ENCODE measurements at places on chromosomes 4 and X.
A peak's percentile ranks its signal among the peaks of the same experiment; 100 is the strongest.

- DNase-seq = no peak
These were observed 789.5 kb downstream of the TECRL start for GRCh38 chr4:63619771-63620170.

GRCh38 chrX:4588466-4588865, 875.0 kb upstream of the PRKX start:
- no peak for DNase-seq

DNA sequence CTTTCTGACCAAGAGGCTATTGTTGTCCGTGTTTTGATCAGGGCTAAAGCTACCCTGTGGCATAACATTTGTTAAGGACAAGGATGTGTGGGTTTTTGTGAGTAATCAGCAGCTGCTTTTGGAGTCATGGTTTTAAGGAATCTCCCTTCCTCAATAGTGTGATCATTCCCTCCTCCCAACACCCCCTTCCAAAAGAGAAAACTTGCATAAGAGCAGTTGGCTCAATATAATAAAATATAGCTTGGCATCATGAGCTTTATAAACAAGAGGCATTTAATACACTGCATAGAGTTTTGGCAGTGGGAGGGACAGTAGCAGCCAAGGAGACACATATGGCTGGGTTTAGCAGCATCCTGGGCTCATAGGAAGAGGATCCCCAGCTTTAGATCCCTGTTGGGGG, 84.7 kb downstream of the NHS start:
- DNase-seq = no peak

GRCh38 chr4:112402098-112402497, 104.9 kb downstream of the ALPK1 start:
- no peak for DNase-seq

DNA sequence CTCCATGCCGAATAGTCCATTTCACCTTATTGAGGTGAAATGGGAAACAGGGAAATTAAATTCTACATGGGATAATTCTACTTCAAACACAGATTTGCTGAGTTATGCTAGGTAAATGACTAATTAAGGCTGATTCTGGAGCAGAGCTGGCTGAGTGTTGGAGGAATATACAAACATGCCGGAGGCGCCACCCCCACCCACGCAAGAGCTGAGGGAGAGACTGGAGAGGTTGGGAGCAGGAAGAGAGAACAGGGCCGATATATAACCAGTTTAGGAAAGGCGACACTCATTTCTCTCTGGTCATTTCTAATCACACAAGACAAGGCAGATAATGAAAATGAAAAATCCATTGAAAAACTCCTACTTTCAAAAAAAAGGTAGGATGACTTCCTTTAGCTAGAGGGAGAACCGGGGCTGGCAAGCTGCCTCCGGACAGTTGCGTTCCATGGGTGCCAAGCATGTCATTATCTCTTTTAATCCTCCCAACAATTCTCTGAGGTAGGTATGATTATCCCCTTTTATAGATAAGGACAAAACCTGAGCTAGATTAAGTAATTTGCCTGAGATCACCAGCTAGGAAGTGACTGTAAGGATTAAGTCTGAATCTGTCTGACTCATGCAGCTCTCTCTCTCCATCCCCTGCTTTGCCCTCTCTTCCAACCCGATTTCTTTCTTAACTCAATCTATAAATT, 27.6 kb upstream of the CFAP299 start:
- DNase-seq = peak; percentile 36

DNA sequence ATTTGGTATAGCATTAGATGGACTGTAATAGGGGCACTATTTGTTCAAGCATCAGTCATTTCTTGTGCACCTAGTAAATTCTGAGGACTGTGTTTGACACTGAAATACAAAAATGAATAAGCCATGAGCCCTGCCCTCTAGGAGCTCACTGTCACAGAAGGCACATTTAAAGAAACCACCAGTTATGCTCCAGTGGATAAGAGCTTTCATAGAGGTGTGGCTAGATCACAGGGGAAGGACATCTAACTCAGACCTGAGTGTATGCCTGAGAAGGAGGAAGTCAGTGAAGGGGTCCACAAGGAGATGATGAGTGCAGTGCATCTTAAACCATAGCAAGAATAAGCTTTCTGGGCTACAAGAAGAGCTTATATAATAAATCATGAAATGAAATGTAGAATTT, 40.1 kb downstream of the BTC start:
- DNase-seq = no peak

DNA sequence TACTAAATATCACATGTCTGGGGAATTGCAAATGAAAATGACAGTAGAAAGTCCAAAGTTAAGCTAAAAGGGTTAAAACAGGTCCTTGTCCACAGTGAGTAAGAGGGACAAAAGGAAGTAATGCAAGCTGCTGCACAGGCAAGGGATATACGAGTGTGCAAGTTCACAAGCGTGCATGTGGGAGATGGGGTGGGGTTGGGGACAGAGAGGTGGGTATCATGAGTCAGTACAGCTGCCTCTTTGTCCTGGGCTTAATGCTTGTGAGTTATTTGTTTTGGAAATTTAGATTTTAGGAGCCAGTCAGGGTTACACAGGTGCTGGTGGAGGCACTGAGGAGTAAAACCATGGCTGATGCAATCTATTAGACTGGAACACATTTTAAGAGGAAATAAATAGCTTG, 3.3 kb upstream of the GPRASP2 start:
- no peak for DNase-seq

- DNase-seq = peak; percentile 12
These were observed 27.2 kb downstream of the HTR2C start for GRCh38 chrX:114611018-114611619.

DNA sequence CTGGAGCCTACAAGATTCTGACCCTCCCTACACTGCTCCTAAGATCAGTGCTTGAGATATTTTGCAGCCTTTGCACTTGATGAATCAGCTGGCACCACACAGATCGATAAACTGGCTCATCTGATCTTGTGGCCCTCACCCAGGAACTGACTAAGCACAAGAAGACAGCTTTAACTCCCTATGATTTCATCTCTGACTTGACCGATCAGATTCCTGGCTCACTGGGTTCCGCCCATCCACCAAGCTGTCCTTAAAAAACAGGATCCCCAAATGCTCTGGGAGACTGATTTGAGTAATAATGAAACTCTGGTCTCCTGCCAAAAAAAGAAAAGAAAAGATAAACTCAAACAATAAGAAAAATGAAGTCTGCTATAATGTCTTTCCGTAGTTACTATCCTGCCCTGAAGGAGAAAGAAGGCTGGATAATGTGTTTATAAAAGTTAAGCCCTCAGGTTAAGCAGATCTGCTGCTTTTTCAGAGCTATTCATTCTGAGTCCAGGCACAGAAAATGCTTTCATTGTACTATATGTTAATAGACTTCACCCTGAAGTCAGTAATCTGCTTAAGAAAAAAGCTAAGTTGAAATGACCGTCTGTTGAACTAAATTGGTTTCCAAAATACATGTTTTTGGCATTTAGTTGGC, 795.2 kb downstream of the TRIML1 start:
- no peak for DNase-seq

GRCh38 chr4:57320849-57321248, 210.7 kb upstream of the IGFBP7 start:
- no peak for DNase-seq

GRCh38 chr4:37243051-37243450, 1.5 kb upstream of the NWD2 start:
- DNase-seq = no peak

DNA sequence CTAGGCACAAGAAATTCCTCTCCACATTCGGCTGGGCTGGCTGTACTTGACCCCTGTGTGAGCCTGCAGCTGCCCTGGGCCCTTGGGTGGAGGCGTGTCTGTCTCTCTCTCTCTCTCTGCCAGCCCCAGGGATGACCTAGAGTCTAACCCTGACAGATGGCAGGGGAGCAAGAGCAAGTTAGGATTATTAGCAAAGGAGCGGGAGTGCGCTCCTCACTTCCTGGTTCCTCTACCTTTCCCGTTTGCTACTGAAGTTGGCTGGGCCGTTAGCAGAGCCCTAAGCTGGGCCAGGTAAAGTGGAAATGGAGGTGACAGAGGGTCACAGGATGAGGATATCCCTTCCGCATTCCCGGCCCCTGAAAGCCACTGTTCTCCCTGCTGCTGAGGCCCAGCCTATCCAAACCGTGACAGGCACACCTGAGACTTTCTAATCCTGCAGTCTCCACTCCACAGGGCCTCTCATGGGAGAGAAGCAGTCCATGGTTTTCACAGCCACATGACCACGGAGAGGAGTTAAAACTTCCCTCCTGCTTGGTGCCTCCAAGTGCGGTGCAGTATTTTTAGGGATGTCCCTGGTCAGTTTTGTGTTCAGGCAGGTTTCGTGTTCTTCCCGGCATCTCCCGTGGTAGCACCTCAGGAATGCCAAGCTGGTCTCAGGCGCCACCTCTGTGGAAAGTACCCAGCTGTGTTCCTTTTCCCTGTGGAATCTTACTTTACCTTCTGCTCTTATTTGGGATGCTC, 79.3 kb downstream of the CLDN22 start:
- no peak for DNase-seq

GRCh38 chrX:84865113-84865512, 138.6 kb upstream of the APOOL start:
- peak; percentile 6 for DNase-seq

DNA sequence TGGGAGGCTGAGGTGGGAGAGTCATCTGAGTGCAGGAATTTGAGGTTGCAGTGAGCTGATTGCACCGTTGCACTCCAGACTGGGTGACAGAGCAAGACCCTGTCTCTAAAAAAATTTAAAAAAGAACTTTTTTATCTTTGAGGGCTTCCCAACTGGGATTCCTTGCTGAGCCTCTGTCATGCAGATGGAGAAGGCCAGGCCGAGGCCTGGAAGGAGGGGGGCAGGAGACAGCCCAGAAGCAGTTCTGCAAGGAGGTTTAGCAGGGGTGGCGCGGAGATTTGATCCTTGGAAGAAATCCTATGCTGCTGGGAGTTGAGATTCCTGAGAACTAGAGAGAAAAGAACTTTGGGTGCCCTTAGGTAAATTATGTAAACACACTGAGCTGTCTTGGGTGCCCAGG, 2.5 kb upstream of the ARSD start:
- DNase-seq = no peak

DNA sequence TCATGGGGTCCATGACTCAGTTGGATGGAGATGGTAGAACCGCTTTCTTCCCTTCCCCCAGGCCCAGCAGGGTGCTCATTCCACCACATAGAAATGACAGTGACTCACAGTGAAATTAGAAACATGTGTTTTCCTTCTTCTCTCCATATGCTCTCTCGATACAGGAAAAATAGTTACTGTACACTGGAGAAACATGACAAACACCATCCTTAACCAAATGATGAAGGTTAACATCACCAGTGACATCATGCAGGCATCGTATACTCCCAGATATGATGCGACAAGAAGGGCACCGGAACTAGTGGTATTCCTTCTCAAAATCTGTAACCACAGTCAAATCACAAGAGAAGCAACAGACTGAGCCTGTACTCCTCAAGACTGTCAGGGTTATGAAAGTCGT, 11.7 kb upstream of the RAB40A start:
- no peak for DNase-seq

- DNase-seq = no peak
These were observed 125.5 kb upstream of the MAP3K15 start for GRCh38 chrX:19640693-19641374.

- DNase-seq = no peak
These were observed 11.3 kb upstream of the PCYT1B start for GRCh38 chrX:24658421-24658820.

DNA sequence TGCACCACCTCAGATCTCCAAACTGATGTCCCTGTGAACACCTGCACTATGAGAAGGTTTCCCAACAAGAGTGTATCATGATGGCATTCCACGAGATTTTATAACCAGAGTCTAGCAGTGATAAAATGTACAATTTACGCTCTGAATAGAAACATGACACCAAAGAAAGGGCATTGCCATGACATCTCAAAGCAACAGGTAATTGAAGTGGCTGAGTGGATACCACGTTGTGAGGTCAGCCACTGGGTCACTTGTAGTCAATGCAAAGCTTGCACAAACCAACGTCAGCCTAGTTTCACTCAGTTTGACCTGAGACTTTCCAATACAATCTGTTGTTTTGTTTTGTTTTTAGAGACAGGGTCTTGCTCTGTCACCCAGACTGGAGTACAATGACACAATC, 15.0 kb upstream of the SLC25A5 start:
- no peak for DNase-seq

GRCh38 chr4:175271010-175271630, 353.0 kb downstream of the ADAM29 start:
- DNase-seq = no peak

GRCh38 chr4:177267911-177268310, 41.8 kb upstream of the NEIL3 start:
- no peak for DNase-seq

DNA sequence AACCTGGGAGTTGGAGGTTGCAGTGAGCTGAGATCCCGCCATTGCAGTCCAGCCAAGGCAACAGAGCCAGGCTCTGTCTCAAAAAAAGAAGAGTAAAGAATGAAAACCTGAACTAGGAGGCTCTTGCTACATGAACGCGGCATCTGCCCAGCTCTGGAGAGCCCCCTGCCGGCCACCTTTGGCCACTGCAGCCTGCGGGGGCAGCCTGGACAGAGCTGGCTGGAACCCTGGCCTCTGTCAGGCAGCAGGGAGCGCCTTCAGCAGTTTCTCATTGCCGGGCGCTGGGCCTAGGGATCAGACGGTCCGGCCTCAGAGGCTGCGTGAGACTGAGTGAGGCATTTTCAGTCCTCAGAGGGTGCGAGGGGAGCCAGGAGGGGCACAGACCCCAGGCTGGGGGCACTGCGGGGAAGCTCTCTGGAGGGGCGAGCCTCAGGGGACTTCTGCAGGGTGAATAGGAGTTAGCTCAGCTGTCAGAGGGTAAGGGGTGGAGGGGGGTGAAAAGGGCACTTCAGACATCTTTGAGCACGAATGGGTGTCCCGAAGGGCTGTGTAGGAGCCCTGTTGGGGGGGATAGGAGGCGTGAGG, 17.5 kb downstream of the DOK7 start:
- DNase-seq = peak; percentile 20

GRCh38 chr4:176125063-176125462, 59.4 kb downstream of the WDR17 start:
- DNase-seq = no peak

DNA sequence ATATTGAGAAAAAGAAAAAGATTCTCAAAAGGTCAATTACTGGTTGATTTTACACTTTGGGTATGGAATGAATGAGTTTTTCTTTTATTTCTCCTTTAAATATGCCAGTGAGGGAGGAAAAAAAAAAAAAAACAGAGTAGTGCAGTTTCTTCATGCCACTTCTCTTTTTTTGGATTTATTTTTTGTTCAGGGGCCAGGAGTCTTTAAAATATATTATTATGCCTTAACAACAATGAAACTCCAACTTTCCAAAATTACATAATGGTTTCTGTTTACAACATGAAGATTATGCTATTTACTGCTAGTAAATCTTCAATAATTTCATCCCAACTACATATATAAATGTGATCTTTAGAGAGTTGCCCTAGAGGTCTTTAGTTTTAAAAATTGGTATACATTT, 31.9 kb downstream of the DTHD1 start:
- DNase-seq = no peak

DNA sequence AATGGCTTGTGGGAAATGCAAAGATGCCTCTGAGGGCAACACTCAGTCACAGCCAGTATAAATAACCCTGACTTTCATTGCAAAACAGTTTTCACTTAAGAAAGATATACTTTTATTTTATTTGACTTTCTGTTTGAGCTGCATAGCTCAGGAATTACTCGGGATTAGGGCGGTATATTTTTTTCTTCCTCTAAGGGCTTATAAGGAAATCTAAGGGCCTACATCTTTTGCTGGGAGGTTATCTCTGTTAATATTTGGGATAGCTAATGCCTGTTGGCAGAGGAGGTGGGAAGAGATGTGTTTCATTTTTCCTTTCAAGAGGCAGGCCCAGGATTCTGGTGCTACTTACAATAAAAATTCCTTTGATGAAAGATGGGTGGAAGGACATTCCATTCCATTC, 28.8 kb upstream of the EGFL6 start:
- DNase-seq = no peak

GRCh38 chr4:179353786-179354185, 1911.5 kb upstream of the AGA start:
- no peak for DNase-seq
